AG20443 (cell line): ENCODE measurements at places on chromosomes 2 and 18.

- no peak for DNase-seq
Observed at GRCh38 chr2:128549094-128549493, 230.4 kb upstream of the HS6ST1 start.

DNA sequence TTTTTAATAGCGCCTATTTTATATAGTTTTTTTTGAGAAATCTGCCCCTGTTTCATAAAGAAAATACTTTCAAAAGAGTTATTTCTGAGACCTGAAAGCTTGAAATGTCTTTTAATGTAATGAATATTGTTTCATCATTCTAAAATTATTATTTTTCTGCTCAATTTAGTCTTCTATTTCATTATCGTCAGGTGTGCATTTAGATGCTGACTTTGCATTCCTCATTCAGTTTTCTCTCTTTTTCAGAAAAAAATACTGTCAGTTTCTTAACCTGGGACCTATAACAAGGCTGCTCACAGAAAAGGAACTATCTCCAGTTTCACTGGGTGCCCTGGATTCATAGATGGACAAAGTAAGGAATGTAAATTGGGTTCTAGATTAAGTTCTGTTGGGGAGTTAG lies 1631.7 kb downstream of the SUCLG1 start:
- DNase-seq, result no peak

GRCh38 chr2:80410346-80410745 lies 105.8 kb upstream of the LRRTM1 start:
- no peak for DNase-seq

DNA sequence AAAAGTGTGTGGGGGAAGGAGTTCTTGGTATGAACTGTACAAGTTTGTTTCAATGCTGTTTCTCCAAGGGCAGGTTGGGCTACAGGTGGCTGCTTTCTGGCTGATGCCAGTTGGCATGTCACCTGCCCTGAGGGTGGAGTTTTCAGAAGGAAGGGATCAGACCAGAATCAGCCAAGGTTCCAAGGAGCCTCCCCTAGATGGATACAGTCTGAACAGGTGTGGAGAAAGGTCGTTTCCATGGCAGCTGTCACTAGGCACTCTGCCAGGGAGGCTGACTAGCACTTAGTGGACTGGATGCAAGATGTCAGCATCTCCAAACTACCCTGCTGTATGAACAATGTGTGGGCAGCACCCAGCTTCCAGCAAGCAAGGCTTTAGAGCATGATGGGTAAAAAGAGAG lies 444.4 kb upstream of the HNRNPA3 start:
- no peak for DNase-seq

GRCh38 chr2:134228493-134228903 lies 25.4 kb upstream of the MGAT5 start:
- DNase-seq, result no peak

DNA sequence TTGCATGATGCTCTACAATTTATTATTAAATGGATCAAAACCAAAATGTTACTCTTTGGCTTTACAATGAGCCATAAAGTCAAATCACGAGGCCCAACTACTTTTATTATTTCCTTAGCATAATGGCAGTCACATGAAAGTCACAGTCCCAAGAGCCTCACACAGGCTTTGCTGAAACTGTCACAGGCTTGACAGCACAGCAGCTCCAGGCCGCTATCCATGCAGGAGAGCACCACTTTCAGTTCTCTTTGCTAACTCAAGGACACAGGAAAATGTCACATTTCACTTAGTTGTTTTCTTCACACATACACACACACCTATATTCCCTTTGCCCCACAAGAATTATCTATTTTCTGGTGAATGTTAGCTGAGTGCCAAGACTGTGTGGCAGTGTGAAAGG lies 11.1 kb upstream of the MSGN1 start:
- no peak for DNase-seq

DNA sequence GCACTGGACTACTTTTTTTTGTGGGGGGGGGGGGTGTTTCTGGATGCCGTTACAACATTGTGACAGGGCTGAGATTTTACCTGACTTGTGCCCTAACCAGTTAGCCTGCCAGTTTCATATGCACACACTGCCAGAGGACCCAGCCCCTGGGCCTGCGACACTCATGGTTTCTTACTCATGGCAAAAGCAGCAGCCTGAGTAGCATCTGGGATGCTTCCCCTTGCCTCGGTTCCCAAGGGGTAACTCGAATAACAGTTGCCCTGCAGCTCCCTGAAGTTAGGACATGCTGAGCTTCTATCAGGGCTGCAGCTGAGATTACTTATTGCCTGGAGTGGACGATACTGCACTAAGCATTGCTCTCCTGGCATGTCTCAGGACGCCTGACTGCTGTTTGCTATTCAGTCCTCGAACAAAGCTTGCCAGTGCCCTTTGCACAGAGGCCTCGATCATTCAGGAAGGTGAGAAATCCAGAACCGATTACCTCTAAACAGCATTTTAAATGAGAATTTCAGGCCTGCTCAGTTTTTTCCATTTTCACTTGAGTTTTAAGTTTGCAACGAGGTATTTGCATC lies 47.9 kb downstream of the TRPM8 start:
- no peak for DNase-seq

DNA sequence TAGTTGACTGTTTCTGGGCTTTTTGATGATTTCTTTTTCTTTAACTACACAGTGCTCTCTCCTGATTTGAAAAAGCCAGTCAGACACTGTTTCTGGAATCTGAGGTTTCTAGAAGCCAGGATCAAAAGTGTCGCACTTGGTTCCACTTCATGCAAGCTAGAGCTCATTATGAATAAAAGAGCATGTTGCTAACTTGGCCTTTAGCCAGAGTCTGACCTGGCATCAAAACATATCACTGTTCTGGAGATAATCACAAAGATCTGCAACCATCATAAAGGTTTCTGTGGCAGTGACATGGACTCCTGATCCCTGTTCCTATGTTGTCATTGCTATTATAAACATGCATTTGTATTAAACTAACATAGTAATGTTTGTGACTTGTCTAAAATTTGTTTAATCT lies 76.1 kb upstream of the MAPRE2 start:
- no peak for DNase-seq

GRCh38 chr2:240792629-240793312 lies 27.2 kb downstream of the KIF1A start:
- DNase-seq, result no peak

- peak; percentile 94 for DNase-seq
Observed at GRCh38 chr2:109513749-109514588, 99.8 kb downstream of the SEPTIN10 start.

- peak; percentile 86 for DNase-seq
Observed at GRCh38 chr18:48545757-48546321, 7.0 kb downstream of the CTIF start.

- no peak for DNase-seq
Observed at GRCh38 chr2:222701233-222701632, 29.8 kb downstream of the MOGAT1 start.

- DNase-seq, result no peak
Observed at GRCh38 chr2:74762789-74763188, 71.1 kb upstream of the HK2 start.

DNA sequence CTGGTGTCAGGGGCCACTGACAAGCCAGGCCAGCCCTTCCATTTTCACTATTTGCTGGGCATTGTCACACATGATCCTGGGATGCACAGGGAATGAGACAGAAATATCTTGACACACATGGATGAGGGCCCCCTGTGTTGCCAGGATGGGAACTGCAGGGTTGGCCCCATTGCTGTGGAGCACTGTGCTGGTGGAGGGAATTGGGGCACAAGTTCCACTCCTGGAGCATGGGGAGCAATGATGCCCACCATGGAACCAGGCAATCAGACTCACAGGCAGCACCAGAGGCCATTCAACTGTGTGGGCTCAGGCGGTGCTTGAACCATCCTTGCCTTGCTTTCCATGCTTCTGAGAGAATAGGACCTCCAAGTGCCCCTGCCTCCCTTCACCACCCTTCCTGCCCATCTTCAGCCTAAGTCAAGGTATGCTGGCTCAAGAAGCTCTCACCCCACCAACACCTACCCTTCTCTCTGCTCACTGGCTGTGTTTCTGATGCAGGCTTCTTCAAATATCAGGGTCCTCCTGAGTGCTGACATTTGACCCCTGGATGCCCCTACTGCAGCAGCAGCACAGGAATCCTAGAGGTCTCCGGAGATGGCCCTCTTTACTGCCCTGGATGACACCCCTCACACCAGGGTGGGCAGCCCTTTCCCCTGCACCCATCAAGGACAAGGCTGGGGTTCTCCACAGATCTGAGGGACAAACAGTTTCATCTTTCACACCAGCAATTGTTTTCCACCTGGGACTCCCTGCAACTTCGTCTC lies 11.0 kb downstream of the ADRA2B start:
- DNase-seq, result no peak

GRCh38 chr2:240912878-240913809 lies 7.0 kb downstream of the CROCC2 start:
- no peak for DNase-seq
